ENCODE measurements at places on chromosomes 7 and 10. TPM values are rescaled to one million over a fixed set of nuclear protein-coding genes. Genes with fewer than 3 reads are reported as not detected.
A peak's percentile ranks its signal among the peaks of the same experiment; 100 is the strongest.

GRCh38 chr7:14321947-14322346 lies 332.5 kb upstream of the ETV1 start:
- no peak for DNase-seq

DNA sequence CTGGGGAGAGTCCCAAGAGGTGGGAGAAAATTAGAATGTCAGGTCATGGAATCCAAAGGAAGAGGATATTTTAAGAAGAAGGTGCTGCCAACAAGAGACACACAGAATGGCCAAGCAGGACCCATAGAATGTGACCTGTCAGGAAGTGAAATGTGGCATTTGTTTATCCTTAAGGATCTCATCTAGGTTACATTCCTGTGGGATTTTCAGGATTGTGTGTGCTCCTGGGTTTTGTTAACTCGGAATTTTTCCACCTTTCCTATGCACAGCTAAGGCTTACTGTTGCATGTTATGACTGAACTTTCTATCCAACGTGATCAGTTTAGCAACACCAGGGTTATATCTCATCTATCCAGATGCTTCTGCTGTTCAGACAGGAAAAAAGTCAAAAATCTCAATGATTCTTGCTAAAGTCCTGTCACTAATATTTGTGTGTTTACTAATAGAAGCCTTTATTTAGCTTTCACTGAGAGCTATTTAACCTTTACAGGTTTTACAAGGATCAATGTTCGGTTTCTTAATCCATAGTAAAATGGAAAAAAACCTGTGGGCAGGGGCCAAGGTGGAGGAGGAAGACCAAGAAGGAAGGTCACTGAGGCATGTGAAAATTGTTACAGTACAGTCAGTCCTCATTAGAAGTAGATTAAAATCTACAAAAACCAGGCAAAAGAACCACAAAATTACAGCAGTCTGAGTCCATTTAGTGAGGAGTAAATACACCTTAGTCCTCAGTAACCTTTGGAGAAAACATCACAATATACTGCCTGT lies 437.8 kb upstream of the NPVF start:
- no peak for DNase-seq

GRCh38 chr7:130910949-130911944 lies 177.2 kb upstream of the KLF14 start:
- DNase-seq, result no peak

GRCh38 chr10:51447119-51447518 lies 252.3 kb downstream of the CSTF2T start:
- no peak for DNase-seq

DNA sequence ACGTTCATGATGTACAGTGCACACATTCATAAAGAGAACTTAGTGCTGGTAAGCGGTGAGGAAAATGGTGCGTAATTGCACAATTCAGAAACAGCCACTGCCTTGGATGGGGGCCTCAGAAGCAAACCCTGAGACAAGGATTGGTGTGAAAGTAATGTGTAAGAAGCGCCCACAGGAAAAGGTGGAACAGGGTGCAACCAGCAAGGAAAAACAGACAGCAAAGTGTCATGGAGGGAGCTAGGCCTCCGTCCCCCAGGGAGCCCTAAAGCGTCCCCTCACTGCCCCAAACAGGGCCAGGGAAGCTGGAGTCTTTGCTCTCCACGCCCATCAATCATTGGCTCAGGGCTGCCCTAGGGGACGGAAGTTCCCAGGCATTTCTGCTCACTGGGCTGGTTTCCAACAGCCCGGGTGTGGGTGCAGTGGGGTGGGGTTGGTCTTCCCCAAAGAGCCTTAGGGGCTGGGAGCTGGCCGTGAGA lies 9.6 kb upstream of the C10orf105 start:
- DNase-seq, result peak; percentile 79

- DNase-seq, result no peak
Measured at GRCh38 chr7:88458946-88459345, 152.3 kb upstream of the STEAP4 start.

DNA sequence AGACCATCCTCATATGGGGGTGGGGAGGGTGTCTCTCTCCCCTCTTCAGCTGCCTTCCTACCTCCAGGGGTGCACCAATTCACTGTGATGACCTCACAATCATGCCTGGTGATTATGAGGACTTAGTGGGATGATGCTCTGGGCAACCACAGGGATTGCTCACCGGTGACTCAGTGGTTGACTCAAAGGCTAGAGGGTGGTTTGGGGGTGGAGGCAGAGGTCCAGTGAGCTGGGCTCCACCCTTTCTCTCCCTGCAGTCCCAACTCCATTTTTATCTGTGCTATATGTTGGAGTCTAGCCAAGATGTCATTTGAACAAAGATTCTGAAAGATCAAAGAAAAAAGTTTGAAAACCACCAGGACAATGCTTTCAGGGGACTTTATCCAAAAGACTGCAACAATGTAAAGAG lies 286.9 kb downstream of the KCNMA1 start:
- no peak for DNase-seq

DNA sequence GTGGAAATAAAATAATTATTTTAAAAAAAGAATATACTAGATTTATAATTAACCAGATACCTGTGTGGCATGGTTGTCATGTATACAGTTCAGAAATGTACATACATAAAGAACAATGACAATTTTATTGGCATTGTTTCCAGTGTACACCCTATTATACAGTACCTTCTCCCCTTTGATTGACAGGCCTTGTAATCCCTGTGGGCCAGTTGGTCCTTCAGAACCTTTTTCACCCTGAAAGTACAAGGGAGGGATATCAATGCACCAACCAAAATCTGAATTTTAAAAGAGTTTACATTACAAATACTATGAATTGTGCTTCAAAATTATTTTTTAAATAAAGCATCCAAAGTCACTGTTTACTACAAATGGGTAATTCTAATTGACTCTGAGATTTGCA lies 61.2 kb downstream of the COL28A1 start:
- no peak for DNase-seq

DNA sequence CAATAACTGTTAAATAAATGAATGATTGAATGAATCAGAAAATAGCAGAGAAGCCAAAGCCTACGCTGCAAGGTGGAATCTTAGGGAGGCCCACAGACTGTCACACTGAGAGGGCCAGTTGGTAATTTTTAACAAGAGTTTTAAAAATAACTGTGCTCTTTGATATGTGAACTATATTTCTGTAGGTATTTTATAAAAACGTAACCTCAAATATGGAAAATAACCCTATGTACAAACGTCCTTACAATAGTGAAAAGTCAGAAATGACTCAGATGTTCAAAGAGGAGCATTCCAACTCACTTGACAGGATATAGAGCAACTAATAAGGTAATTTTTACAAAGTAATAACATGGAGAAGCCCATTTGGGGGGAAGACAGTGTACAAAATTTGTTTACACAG lies 18.9 kb upstream of the TMEM273 start:
- no peak for DNase-seq

DNA sequence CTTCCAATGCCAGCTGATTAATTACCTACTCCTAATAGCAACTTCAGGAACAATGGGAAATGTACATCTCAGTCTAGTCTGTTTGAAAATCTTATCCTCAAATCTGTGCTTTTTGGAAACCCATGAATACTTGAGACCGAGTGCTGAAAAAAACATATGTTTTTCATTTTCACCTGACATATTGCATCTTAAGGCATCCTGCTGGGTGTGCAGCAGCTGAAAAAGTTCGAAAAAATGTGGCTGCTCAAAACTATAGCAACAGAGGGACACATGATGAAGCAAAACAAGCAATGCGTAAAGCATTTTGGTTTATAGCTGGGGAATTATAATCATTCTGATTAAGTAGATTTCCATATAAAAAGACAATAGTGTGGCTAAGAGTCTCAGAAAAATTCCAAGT lies 218.0 kb downstream of the CREB5 start:
- no peak for DNase-seq

- no peak for DNase-seq
Measured at GRCh38 chr10:28427376-28427775, 105.5 kb upstream of the WAC start.

DNA sequence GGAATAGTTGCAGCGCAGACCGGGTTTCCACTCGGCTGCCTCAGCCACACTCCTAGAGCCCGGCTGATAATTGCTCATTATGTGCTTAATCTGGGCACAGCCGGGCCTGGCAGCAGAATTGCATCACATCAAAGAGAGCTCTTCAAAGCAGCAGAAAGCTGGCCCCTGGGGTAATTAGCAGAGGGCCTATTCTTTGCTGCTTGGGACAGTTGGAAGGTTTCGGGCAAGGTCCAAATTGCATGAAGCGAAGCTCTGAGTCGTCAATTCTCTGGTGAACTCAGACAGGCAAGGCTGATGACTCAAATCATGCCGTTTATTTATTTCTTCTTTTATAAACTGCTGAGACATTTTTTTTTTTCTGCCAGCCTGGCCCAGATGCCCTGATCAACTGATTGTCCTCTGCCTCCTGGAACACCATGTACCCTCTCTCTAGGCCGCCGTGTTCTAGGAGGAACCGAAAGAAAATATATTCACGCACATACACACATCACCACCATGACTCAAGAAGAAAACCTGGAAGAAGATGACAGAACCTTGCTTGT lies 242.2 kb downstream of the RAB11FIP2 start:
- peak; percentile 87 for DNase-seq

The TOMM7 gene
- 253 TPM for total RNA-seq

The NUTM2A gene
- 1.5 TPM for total RNA-seq

The GPR85 gene
- total RNA-seq, result 0.31 TPM

The PCLO gene
- 12.0 TPM for total RNA-seq

The ZNF438 gene
- 9.9 TPM for total RNA-seq

Data from kidney (tissue), 22 donors.